ENCODE measurements at places on chromosomes 16 and 17. TPM values are rescaled to one million over a fixed set of nuclear protein-coding genes. Genes with fewer than 3 reads are reported as not detected.
A peak's percentile ranks its signal among the peaks of the same experiment; 100 is the strongest.

Gene PSMB3
- 165 TPM for total RNA-seq

Gene MFSD6L
- not detected for total RNA-seq

Gene SAP30BP
- total RNA-seq, result 105 TPM

Gene CCL14
- total RNA-seq, result 83.2 TPM

Gene CCL1
- total RNA-seq, result not detected

Gene GP1BA
- not detected for total RNA-seq

Gene FOXJ1
- not detected for total RNA-seq

- DNase-seq, result no peak
These were observed 41.1 kb upstream of the CLEC18B start for GRCh38 chr16:74462361-74462760.

- no peak for DNase-seq
These were observed 92.1 kb upstream of the HLF start for GRCh38 chr17:55172612-55173011.

- peak; percentile 59 for DNase-seq
These were observed 5.0 kb upstream of the SPATA20 start for GRCh38 chr17:50541716-50542688.

GRCh38 chr17:49777563-49777962, 10.9 kb upstream of the KAT7 start:
- no peak for DNase-seq

DNA sequence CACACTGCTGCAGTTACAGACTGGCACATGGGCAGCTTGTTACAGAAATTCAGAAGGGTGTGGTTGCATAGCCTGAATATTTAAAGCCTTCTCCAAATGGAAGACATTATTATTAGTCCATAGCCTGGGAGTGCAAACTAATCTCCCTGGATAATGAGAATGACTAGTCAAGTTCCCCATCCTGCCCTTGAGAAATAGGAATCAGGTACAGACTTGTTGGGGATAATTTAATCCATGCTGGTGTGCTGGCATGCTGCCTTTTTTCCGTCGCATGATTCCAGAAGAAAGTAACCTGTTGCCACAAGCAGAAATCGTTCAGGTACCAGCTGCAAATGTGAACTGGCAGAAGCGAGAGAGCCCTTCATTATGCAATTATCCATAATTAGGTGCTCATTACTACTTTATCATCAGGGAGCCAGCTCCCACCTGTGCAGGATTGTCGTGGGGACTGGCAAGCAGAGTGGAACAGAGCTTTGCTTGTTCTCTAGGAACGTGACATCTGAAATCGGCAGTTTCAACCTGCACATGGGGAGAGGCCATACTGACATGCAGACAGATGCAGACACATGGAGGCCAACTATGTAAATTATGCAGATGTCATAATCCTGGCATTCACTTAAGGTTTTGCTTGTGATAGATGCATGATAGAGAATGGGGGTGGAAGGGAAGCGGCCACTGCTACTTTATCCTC, 419.4 kb downstream of the PMP22 start:
- no peak for DNase-seq

GRCh38 chr17:37691807-37692206, 48.6 kb upstream of the DDX52 start:
- no peak for DNase-seq

- no peak for DNase-seq
These were observed 27.1 kb downstream of the PMP22 start for GRCh38 chr17:15238057-15238456.

DNA sequence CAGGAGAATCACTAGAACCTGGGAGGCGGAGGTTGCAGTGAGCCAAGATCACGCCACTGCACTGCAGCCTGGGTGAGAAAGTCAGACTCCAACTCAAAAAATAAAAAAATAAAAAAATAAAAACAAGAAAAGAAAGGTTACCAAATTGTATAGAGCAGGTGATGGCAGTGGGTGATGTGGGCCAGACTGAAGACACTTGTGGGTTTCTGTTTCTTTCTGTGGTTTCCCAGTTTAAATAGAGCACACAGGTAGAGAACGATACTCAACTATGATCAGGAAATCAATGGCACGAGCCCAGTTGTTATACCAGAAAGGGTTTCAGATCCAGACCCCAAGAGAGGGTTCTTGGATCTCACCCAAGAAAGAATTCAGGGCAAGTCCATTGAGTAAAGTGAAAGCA, 32.6 kb downstream of the NUBP1 start:
- no peak for DNase-seq

DNA sequence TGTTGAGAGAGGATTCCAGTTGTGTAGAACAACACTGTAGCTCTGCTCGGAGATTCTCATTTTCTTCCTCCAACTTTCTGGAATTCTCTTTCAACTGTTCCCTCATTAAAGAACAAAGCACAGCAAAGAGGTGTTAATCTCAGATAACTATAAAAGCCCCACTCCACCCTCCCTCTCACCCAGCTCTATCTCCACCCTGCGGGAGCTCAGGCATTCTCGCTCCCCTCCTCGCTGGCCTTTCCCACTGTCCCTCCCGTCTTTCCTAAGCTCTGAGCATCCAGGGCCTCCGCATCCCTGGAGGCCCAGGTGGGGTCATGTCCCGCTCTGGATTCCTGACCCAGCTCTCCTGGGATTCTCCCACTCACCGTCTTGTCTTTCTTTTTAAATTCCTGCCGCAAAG, 35.1 kb downstream of the DHX38 start:
- no peak for DNase-seq

DNA sequence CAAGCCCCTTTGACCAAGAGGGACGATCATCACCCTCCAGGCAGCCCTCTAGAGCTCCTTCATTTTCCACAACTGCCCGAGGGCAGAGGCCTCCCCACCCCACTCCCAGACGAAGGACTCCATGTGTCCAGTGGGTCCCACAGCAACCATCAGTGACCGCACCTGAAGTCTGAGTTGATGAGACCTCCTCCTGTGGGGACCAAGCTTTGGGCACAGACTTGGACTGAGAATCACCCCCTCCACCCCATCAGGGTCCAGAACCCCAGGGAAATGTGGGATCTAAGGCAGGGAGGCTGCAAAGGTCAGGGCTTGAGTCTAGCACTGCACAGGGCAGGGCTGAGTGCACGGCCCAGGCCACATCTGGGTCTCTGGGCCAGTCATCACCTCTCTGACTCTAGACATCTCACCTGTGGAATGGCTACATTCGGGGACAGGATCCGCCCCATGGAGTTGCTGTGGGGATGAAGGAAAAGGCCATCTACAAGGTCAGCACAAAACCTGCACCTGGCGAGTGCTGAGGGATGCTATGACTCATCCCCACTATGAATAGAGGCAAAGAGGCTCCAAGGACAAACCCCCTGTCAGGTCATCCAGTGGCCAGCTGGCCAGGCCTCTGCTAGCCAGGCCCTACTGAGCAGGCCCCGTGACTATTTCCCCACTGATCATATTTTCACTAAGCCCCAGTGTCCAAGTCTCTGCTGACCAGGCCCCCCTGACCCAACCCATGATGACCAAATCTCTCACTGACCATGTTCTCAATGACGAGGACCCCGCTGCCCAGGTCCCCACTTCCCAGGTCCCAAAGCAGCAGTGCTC, 38.4 kb downstream of the TNFRSF13B start:
- no peak for DNase-seq

DNA sequence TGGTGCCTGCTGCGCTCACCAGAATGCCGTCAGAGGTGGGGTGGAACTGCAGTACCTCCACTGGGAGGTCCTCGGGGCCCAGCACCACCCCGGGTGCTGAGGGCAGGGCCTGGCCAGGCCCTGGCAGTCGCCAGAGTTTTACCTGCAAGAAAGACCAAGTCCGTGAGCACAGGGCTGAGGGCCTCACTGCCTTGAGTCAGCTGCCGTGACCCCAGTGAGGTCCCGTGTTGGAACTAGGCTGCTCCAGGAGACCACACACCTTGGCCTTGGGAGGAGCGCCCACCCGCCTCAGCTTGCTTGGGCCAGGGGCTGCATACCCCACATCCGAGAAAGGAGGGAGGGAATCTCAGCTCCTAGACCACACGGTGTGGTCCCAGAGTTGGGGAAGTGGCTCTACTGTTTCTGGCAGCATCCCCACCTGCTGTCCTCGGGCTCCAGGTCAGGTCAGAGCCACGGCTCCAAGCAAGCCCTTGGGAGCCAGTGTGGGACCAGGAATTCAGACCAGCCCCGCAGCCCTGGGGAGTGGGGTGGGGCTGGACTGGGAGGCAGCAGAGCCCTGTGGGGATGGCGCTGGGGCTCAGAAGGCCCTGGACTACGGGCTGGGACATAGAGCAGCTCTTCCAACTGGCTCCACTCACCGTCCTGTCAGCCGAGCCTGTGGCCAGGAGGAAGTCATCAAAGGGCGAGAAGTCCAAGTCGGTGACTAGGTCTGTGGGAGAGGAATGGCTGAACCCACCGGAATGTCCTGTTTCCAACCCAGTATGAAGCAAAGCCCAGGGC, 8.7 kb downstream of the CORO7 start:
- no peak for DNase-seq

- no peak for DNase-seq
These were observed 7.3 kb downstream of the EMC6 start for GRCh38 chr17:3675886-3676285.

GRCh38 chr17:33765871-33766270, 472.8 kb upstream of the ASIC2 start:
- no peak for DNase-seq

DNA sequence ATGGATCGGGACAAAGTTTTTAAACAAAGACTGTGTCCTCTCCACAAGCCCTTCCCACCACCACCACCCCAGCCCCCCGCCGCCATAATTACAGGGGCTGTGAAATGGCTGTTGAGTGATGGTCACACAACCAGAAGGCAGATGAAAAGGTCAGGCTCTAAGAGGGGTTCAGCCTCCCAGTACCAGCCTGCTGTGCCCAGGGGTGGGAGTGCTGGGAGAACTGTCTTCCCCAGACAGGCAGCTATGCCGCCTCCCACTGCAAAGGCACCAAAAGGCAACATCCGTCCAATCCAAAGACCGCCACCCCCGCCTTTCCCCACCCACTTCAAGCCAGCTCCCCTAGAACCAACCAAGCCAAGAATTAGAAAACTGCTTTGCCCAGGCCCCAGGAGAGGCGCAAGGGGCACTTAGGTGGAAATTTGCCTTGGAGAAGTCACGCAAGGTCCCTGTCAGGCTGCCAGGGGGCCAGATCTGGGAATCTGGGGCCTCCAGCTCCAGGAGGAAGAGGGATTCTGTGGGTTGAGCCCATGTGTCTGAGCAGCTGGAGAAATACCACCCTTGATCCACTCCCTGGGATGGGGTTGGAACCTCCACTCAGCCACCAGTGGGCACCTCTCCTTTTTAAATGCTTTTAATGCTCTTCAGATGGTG, 14.4 kb downstream of the CARHSP1 start:
- peak; percentile 22 for DNase-seq

- no peak for DNase-seq
These were observed 5.6 kb upstream of the HOXB4 start for GRCh38 chr17:48583708-48584222.

DNA sequence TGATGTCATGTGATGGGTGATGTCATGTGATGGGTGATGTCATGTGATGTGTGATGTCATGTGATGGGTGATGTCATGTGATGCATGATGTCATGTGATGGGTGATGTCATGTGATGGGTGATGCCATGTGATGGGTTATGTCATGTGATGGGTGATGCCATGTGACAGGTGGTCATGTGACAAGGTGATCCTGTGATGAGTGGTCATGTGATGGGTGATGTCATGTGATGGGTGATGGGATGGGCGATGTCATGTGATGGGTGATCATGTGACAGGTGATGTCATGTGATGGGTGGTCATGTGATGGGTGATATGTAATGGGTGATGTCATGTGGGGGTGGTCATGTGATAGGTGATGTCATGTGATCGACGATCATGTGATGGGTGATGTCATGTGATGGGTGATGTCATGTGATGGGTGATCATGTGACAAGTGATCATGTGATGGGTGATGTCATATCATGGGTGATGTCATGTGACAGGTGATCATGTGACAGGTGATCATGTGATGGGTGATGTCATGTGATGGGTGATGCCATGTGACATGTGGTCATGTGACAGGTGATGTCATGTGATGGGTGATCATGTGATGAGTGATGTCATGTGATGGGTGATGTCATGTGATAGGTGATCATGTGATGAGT, 17.2 kb downstream of the CD300LB start:
- peak; percentile 66 for DNase-seq

GRCh38 chr17:42289611-42290181, 1.4 kb downstream of the STAT5A start:
- DNase-seq, result no peak

- DNase-seq, result no peak
These were observed 11.0 kb downstream of the C16orf54 start for GRCh38 chr16:29734786-29735185.

GRCh38 chr17:19401321-19402010, 9.6 kb upstream of the RNF112 start:
- no peak for DNase-seq

DNA sequence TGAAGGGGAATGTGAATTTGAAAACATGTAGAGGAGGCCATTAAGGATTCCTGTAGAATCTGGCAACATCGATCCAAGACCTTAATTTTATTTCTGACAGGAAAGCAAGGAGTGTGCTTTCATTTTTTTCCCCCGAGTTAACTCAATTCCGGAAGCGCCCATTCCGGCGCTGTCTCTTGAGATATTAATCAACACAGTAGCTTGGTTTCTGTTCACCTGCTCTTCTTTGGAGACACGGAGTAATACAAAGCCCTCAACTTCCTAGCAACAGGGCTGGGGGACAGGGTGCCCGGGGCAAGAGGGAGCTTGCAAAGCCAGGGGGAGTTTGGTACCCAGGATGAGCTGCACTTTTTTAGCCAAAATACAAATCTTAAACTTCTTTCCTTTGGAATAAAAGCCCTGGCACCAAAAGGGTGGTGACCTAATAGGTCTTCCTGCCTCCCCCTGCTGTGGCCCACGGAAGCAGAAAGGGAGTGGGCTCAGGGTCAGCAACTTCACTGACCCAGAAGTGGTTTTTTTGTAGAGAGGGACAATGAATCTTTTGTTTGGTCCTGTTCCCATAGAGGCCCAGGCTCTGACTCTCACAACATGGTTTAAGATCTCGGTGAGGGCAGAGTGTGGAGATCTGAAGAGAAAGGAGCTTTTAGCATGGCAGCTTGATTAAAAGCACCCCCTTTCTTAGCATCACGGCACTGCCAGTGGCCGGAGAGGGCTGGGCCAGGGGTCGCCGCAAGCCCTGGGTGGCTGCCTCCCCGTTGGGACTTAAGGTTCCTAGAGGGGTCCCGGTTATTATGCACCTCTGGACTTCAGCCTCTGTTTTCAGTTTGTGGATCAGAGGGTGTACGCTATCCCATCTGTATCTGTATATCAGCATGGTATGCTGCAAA, 207.3 kb downstream of the CCDC182 start:
- no peak for DNase-seq

- DNase-seq, result no peak
These were observed 18.9 kb downstream of the KATNB1 start for GRCh38 chr16:57754354-57755060.
